Heart right ventricle (tissue), 16 donors: ENCODE measurements at places on chromosomes 11 and 22. TPM values are rescaled to one million over a fixed set of nuclear protein-coding genes. Genes with fewer than 3 reads are reported as not detected.

OR10G8 gene
- total RNA-seq: not detected

SAA4 gene
- not detected for total RNA-seq

POU2AF3 gene
- total RNA-seq: not detected

LGALS12 gene
- total RNA-seq: 6.9 TPM

TREH gene
- total RNA-seq: not detected

ESAM gene
- total RNA-seq: 66.4 TPM

OR51E2 gene
- 0.15 TPM for total RNA-seq
